ENCODE measurements at places on chromosomes 1 and 21.

GRCh38 chr1:99644279-99645004 is 1.5 kb upstream of the PALMD start:
- DNase-seq, result no peak

DNA sequence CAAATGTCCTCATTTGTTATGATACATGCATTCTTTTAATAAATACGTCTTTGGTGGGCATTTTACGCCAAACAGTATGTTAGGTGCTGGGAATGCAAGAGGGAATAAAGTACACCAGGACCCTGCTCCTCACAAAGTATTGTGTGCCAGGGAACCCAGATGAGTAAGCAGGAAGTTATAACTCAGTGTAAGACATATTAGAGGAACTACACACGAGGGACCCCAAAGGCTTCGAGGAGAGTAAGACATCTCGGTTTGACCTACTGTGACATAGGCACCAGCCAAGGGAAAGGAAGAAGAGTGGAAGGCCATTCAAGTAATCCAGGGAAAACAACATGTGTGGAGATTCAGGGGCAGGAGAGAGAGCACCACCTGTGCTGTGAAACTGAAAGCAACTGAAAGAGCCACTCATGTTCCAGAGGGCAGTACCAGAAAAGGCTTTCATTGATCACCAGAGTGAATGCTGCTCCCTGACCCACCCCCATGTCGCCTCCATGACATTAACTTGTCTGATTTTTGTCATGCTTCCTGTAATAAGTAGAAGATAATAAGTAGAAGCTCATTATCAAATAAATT is 542.5 kb upstream of the PKN2 start:
- no peak for DNase-seq

- DNase-seq, result no peak
Measured at GRCh38 chr1:91672601-91673161, 172.0 kb downstream of the CDC7 start.

GRCh38 chr1:203777596-203777995 is 12.6 kb downstream of the LAX1 start:
- no peak for DNase-seq

DNA sequence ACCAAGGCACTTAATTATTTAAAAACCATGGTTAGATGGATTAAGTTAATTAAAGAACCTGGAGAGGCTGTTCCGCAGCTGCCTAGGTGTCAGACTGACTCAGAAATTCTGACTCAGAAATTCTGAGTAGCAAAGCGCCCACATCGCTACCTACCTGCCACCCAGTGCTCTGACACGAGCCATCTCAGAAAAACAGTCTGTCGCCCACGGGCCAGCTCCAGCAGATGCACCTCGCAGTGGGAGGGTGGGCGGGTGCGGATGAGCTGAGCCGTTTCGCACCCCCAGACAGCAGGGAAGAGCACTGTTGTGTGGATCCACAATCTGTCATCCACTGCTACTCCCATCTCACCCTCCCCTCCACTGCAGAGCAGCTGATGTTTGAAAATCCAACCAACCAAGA is 13.5 kb downstream of the KCNK1 start:
- no peak for DNase-seq

DNA sequence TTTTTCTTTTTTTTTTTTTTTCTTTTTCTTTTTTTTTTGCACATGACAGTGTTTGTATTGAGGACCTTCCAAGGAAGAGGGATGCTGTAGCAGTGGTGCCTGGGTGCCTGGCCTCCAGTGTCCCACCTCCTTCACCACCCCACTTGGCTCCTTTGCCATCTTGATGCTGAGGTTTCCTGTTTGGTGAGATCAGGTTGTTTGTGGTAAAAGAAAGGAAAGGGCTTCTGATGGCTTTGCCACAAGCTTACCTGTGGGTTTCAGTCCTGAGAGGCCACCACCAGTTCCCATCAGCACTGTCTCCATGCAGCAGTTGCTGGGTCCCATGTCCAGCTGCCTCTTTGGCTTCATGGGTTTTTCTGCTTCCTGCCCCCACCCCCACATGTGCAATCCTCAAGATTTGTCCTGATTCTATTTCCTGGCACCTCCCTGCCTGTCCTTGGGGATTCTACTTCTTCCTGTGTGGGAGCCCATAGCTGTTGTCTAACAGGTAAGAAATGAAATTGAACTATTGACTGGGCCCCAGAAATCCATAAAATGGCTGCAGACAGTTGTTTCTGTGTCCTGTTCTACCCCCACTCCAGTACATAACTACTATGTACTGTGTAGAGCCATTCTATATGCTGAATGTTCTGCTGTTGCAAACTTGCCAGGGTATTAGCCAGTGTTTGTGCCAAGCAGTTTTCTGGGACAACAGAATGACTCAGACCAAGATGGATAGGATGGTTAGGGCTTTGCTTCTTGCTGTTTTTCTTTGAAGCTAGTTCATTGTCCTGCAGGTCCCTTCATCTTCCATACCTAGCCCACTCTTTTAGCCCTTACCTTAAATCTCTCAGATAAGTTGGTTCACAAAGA is 4.2 kb upstream of the CCDC28B start:
- no peak for DNase-seq

- no peak for DNase-seq
Measured at GRCh38 chr1:244964112-244964971, 100.0 kb upstream of the HNRNPU start.

GRCh38 chr1:222624214-222624613 is 6.3 kb downstream of the MIA3 start:
- DNase-seq, result no peak
